ENCODE measurements at places on chromosomes 6 and 20.

DNA sequence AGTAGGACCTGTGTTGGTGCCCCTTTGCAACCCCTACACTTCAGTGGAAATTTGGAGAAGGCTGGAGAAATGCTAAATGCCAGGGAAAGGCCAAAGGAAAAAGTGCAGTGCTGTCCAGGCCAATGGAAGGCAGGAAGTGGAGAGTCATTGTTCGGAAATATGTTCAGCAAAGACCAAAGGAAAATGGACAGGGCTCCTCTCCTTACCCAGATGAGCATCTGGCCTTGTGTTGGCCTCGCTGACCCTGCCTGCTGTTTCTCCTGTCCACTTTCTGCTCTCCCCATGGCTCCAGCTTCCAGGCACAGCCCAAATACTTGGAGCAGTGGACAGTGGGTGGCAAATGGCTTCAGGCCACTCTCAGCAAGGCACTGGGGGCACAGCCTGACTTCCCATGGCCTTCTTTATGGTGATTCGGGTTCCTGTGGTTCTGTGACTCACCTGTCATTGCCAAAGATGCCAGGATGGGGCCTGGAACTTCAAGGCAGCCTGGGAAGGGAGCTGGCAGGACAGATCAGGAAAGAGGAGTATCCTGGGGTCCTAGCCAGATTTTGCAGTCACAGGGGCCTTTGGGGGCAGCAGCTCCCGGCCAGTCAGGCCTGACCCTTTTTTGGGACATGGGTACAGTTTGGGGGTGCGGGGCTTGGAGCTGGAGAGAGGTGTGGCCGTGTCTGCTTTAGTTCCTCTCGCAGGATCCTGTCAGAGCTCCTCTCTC, 190.9 kb upstream of the SLC24A3 start:
- DNase-seq = no peak

DNA sequence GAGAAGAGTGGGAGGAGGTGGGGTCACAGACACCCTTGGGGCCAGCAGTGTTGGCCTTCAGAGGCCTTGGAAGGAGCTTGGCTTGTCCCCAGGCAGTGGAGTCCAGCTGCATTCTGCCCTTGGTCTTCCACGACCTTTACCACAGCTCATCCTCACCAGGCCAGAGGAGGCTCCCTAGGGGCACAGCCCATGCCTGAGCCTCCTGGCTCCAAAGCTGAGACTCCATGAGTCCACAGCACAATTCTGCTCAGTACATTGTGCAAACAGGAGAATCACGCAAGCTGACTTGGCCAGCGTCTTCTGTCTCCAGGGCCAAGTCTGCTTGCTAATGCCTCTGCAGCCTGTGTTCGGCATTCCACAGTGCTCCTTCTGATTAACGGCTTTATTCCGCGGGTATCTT, 337.2 kb downstream of the SMOC2 start:
- no peak for DNase-seq

DNA sequence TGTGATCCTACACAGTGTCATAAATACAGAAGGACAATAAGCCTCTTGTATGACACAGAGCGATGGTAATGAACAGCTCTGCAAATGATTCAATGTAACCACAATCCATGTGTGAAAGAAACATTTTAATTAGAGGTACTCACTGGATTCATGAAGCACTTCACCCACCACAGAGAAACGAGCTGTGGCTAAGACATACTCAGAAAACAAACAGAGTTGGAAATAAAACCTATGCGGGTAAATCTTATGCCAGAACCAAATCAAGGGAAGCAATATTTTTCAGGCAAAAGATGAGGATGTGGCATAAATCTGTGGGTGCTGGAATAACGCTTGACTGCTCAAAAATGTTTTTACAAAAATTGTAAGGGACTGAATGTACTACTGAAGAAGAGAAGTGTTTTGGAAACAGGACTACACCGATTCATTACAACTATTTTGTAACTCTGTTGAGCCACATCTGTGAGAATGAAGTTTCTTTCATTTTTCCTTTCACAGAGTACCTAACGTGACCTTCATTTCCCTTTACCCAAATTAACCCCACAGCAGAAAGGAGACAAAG, 112.1 kb downstream of the WDR27 start:
- DNase-seq = no peak

GRCh38 chr20:50561379-50562078, 51.3 kb downstream of the PTPN1 start:
- peak; percentile 98 for DNase-seq
